Astrocyte (in vitro differentiated cells and primary cell): ENCODE measurements at places on chromosomes 16 and 17. TPM values are rescaled to one million over a fixed set of nuclear protein-coding genes. Genes with fewer than 3 reads are reported as not detected.

The MYH13 gene
- total RNA-seq, result not detected in 2 replicates

- DNase-seq, result no peak
Measured at GRCh38 chr17:32757963-32758362, 119.0 kb downstream of the MYO1D start.

The KRTAP9-3 gene
- not detected in 2 replicates for total RNA-seq

- no peak for DNase-seq
Measured at GRCh38 chr17:48690655-48691054, 31.7 kb downstream of the PRAC1 start.

DNA sequence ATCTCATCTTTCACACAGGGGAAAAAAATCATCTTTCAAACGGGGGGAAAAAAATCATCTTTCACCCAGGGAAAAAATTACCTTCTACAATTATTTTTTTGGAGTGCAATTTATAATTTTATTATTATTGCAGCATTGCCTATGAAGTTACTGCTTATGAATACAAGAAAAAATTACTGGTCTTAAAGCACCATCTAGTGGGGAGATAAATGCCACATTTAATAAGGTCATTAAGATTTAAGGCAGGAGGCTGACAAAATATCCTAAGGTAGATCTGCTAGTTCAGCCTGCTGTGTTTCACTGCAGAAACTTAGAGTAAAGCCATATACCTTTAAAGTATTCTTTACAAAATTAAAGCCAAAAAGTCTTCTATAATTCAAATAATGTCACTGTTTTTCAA lies 13.7 kb downstream of the SHCBP1 start:
- DNase-seq, result peak; percentile 44

DNA sequence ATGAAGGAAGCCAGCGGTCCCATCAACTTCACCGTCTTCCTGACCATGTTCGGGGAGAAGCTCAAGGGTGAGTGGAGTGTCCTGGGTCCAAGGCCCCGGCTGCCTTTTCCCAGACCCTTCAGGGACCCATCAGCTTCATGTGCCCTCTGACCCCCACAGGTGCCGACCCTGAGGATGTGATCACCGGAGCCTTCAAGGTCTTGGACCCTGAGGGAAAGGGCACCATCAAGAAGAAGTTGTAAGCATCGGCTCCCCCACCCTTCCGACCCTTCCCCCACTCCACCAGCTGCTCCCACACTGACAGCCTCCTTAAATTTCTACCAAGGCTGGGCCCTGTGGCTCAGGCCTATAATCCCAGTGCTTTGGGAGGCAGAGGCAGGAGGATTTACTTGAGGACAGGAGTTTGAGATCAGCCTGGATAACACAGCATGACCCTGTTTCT lies 1.9 kb downstream of the MYL11 start:
- DNase-seq, result no peak

DNA sequence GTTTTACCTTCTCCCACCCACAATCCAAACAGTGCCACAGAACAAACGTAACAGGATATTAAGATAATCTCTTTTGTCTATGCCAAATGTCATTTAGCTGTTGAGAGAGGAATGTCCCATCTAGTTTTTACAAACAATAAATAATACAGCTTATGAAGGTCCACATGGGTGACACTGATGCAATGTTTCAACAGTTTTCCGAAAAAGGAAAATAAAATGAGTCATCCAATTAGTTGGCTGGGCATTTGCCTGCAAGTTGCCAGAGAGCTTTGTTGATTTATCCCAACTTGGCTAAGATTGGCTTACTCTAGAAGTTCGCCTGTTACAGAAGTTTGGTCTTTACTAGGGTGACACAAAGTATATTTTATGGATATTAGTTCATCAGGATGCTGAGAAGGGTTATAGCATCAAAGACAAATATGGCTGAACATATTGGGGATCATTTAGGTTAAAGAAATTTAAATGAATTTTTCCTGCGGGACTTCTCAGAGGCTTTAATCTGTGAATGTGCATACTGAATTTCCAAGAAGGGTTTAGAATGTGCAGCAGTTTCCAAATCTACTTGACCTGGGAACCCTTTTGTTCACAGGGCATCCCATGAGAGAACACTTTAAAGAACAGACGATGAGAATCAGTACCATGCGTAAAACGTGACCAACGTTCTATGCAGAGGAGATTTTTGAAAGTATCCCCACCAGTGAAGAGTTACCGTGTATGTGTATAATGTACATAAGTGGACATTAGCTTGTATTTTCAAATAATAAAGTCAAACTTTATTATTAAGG lies 73.1 kb downstream of the CDH13 start:
- DNase-seq, result peak; percentile 77

The ZNF598 gene
- total RNA-seq, result 46.0 and 50.0 TPM in 2 replicates

The HOXB8 gene
- not detected in 2 replicates for total RNA-seq

GRCh38 chr16:77679901-77680300 lies 42.4 kb upstream of the NUDT7 start:
- no peak for DNase-seq

GRCh38 chr16:67063008-67063407 lies 34.1 kb downstream of the CBFB start:
- no peak for DNase-seq

The TBC1D3G gene
- total RNA-seq, result not detected in 2 replicates

DNA sequence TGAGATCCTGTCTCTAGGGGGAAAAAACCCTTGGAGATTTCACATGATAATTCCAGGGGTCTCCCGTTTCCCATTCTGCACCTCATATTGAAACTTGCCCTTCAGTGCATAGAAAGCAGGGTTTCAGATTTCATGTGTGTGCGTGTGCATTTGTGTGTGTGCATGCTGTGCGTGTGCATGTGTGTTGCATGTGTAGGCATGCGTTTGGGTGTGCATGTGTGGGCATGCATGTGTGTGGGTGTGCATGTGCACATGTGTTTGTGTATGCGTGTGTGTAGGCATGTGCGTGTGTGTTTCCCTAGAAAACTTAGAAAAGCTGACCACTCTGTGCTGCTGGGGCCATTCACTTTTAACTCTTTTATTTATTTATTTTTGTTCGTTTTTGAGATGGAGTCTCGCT lies 40.0 kb downstream of the IL21R start:
- DNase-seq, result no peak

GRCh38 chr16:27549464-27549745 lies 308 bp downstream of the GTF3C1 start:
- DNase-seq, result no peak

DNA sequence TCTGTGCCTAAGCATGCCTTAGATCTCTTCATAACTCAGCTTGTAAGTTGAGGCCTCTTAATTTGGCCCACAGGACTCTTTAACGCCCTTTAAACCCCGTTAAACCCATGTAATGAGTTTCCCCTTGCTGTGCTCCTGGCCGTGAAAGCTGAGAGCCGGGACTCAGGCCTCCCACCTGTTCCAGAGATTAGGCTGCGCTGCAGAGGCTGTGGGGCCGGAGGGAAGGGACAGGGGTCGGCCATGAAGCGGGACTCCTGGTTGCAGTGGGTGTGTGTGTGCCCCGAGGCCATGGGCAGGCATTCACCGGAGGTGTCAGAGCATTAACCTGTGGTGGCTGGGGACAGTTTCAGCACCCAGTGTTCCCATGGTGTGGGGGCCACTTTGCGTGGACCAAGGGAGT lies 150.8 kb upstream of the IRX3 start:
- no peak for DNase-seq

The LDHD gene
- total RNA-seq, result not detected in 2 replicates

DNA sequence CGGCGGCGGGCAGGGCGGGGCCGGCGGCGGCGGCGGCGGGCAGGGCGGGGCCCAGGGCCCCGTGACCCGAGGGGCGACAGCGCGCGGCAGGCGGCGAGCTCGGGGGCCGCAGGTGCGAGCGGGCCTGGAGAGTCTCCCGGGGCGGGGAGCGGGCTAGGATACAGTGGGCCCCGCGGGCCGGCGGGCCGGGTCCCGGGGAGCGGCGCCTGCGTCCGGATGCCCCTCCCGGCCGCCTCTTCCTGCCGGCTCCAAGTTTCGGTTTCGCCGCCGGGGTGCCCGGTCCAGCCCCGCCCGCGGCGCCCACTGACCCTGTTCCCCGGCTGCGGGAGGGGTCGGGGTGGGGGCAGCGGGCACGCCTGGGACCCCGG lies at the start of gene RNF213:
RNF213 (plus strand) TSS at position 62 of the 368 bp plus-strand sequence. CDS start 2,830 bp downstream, outside the sequence.
- no peak for DNase-seq

GRCh38 chr17:19904924-19905323 lies 37.2 kb upstream of the ULK2 start:
- DNase-seq, result no peak

DNA sequence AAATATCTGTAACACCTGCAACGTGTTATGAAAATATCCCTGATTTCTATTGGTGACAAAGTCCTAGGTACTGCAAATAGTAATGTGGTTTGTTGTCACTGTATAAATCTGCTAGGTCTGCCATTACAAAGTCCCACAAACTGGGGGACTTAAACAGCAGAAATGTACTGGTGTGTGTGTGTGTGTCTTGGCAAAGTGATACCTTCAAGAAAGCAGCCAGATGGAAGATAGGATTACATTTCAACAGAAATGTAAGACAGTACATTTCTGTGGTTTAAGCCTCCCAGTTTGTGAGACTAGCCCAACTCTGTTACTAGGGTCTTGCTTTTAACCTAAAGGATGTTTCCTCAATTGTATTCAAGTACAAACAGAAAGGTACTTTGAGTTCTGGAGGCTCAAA lies 531.7 kb downstream of the NPIPA7 start:
- no peak for DNase-seq

The CNTNAP1 gene
- total RNA-seq, result 11.4 and 16.4 TPM in 2 replicates

- no peak for DNase-seq
Measured at GRCh38 chr17:57221366-57222350, 34.7 kb upstream of the MSI2 start.

The COG1 gene
- total RNA-seq, result 34.4 and 38.9 TPM in 2 replicates

DNA sequence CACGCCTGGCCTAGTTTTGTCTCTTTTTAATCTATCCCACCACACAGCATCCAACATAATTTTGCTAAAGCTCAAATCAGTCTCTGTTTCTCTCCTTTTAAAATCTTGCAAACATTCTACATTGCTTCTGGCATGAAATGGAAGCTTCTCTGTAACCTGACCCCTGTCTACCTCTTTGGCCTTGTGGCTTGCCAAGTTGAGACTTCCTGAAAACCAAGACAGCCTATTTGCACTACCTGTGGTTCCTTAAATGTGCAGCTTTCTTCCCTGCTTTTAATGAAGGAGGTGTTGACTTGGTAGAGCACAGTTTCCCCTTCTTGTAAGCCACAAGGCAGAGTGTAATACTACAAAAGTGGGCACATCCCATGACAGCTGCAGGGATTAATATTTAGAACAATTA lies 6.0 kb upstream of the CCL3 start:
- no peak for DNase-seq

The RNF151 gene
- not detected in 2 replicates for total RNA-seq

The NOG gene
- total RNA-seq, result 19.9 and 23.0 TPM in 2 replicates

The MT1A gene
- not detected in 2 replicates for total RNA-seq

DNA sequence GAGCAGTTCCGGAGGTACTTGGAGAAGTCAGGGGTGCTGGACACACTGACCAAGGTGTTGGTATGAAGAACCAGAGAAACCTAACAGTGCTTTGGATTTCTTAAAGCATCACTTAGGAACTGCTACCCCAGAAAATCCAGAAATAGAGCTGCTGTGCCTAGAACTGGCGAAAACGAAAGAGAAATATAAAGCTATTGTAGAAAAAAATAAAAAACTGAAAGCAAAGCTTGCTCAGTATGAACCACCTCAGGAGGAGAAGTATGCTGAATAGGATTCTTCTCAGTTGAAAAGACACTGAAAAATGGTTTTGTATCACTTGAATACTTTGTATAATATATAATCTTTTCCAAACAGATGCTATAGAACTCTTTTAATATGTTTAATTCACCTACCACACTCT lies 106.3 kb upstream of the PMFBP1 start:
- DNase-seq, result no peak

The RAP1GAP2 gene
- total RNA-seq, result 7.8 and 8.6 TPM in 2 replicates

- no peak for DNase-seq
Measured at GRCh38 chr16:10831894-10832886, 13.6 kb upstream of the TVP23A start.

GRCh38 chr17:80843741-80844156 lies 147.9 kb upstream of the CHMP6 start:
- no peak for DNase-seq

DNA sequence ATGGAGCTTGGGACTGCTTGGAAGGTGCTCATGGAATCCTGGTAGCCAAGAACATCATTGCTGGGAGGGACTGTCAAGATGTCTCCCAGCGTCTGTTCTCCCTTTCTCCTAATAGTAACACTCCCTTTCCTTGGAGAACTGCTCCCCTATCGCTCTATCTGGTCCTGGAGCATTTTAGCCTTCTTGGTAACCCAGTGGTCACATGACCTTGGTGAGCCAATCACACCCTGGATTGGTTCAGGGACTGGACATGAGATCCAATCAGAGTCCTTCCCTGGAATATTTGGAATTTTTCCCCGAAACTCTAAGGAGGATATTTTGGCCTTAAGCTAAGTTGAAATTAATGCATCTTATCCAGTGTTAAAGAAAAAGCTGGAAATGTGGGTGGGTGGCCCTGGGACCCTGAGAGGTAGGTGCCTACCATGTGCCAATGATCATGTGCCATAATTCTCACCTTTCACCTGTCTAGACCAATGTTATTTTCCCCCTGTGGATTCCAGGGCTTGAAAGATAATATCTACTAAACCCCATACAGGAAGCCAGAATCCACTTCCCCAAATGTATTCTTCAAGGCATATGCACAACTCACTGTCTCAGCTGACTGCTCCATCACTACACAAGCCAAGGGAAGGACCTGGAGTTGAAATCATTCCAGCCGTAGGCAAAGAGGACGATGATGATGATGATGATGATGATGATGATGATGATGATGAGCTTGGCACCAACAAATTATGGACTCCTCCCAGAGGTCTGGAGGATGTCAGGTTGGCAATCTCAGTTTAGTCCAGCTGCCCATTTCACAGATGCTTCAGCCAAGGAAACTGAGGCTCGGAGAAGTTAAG lies 193.2 kb downstream of the RAB11FIP4 start:
- DNase-seq, result no peak

DNA sequence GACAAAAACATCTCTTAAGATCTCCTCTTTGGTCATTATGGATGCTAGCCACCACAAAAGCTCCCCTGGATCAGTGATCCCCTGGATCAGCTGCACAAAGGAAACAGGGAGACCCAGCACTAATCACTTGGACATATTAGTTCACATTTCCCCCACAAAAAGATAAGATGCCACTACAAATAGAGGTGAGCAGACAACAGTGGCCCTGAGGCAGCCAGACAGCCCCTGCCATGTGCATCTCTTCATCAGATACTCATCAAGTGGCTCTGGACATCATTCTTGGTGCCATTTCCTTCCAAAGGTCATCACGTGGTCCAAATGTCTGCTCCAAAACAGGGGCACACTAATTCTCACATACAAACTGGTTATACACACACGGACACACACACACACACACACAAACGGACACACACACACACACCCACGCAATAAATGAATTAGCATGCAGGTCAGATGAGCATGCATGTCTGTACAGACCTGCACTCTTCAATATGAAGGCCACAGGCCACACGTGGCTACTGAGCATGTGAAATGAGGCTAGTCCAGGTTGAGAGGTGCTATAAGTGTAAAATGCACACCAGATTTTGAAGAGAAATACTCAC lies 4.1 kb downstream of the USP36 start:
- DNase-seq, result no peak

GRCh38 chr17:47966079-47966519 lies 4.8 kb upstream of the CDK5RAP3 start:
- DNase-seq, result no peak

The VPS9D1 gene
- 11.3 and 12.4 TPM in 2 replicates for total RNA-seq

- no peak for DNase-seq
Measured at GRCh38 chr16:73213732-73214455, 166.0 kb upstream of the ZFHX3 start.
